AG04450 (cell line): ENCODE measurements at places on chromosomes 13 and 19. TPM values are rescaled to one million over a fixed set of nuclear protein-coding genes. Genes with fewer than 3 reads are reported as not detected.

DNA sequence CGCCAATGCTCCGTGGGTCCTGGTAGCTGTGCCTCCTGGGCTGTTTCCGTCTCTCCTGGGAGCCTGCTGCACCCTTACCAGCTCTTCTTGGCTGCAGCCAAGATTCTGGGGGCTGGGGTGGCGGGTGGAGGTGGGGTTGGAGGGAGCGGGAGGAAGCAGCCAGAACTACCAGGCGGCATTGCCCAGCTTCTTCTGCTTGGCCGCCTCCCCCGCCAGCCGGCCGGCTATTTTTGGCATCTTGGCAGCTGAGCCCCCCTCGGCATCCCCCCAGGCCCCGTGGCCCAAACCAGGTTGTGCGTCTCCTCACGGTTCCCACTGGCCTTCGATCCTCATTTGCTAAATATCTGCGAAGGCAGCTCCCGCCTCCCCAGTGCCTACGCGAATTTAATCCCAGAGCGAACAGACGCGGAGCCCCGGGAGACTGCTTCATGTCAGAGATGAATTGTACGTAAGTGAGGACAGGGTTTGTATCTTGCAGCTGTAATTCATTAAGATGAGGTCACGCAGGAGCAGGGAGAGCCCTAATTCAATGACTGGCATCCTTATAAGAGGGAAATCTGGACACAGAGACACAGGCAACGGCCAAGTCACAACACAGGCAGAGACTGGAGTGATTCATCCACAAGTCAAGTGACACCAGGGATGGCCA is 12.8 kb upstream of the PEAK3 start:
- no peak for DNase-seq

- no peak for DNase-seq
Measured at GRCh38 chr19:1315470-1316166, 29.9 kb downstream of the EFNA2 start.

Gene DMKN
- polyA plus RNA-seq = 1.3 and 1.6 TPM in 2 replicates

DNA sequence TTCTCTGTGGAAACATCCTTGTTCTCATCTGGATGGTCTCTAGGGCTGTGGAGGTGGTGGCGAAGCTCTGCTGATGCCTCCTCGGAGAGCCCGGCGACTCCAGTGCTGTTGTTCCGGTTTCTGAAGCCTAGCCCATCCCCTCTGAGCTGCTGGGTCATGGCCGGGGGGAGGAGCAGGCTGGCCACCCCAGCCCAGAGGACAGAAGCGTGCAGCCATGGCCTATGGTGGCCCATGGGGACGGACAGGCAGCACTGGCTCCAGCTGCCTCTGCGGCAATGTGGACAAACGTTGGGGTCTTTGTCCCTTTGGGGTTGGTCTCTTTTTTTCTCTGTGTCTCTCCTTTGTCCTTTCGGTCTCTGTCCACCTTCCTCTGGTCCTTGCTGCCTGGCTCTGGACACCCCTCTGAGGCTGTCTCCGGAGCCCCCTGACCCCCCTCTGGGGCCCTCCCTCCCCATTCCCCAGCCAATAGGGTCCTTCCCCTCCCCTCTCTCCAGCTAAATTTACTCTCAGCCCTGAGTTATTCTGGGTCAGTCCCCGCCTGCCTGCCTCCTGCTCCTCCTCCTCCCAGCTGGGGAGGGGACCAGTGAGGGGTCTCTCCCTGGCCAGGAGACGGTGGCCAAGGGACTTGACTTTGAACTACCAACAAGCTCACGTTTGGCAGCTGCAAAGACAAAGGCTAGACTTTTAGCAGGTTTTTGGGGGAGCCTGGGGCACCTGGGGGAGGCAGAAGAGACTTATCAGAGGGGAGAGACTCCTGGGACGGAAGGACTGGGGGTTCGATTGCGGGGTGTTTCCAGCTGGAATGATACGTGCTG is at the start of gene HRC:
TSS of gene HRC (minus strand) at position 392 of the 815 bp plus-strand sequence. CDS start at position 233, 159 bp downstream.
- no peak for DNase-seq

Gene CERS1
- polyA plus RNA-seq = 1.8 and 2.0 TPM in 2 replicates

Gene ZNF90
- polyA plus RNA-seq = 0.87 and 1.3 TPM in 2 replicates

Gene RFPL4AL1
- polyA plus RNA-seq = not detected in 2 replicates

DNA sequence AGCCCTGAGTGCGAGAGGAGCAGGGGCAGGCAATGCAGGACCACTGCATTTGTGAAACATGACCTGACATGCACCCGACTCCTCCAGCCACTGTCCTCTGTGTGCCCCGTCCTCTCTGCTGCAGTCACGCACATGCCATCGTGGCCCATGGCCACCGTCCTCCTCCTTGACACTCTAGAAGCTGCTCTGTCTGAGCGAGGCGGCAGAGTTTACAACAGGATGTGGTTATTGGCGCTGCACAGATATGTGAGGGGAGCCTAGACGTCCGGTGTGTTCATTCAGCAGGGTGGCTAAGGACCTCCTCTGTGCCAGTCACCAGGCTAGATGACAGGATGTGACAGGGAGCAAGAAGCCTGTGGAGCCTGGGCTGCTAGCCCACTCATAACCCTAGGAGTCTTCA is 277.8 kb downstream of the FOXO1 start:
- DNase-seq = no peak

- no peak for DNase-seq
Measured at GRCh38 chr19:32068793-32069192, 276.6 kb upstream of the ZNF507 start.

DNA sequence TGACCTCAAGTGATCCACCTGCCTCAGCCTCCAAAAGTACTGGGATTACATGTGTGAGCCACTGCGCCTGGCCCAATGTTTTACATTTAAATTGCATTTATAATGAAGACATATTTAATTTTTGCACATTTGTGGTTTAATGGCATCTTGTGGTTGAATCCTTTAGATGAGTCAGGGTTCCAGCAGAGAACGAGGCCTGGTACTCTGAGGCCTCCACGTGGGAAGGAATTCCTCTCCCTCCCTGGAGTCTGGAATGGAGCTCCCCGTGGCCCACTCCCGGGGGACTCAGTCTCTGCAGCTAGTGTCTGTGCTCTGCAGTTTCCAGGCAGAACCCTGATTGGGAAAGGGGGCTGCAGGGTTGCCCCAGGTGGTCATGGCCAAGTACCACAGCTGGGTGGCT is 24.2 kb downstream of the ZFR2 start:
- DNase-seq = no peak

DNA sequence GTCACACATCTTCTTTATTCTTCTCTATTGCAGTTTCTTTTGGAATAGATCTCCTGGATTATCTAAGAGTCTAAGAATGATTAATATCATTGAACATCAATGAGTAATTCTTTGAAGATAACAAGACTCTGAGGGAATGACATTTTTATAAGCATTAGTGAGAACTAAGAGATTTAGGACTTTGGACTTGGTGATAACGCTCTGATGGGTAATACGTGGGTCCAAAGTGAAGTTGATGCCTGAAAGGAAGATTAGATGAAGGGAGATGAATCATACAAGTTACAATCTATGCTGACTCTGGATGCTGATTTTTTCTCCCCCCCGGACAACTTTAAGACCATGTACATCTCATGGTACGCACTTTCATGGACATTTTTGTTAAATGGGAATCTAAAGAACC is 364.5 kb downstream of the GPC5 start:
- DNase-seq = no peak

Gene GRIN3B
- polyA plus RNA-seq = 0.24 and 0.38 TPM in 2 replicates

DNA sequence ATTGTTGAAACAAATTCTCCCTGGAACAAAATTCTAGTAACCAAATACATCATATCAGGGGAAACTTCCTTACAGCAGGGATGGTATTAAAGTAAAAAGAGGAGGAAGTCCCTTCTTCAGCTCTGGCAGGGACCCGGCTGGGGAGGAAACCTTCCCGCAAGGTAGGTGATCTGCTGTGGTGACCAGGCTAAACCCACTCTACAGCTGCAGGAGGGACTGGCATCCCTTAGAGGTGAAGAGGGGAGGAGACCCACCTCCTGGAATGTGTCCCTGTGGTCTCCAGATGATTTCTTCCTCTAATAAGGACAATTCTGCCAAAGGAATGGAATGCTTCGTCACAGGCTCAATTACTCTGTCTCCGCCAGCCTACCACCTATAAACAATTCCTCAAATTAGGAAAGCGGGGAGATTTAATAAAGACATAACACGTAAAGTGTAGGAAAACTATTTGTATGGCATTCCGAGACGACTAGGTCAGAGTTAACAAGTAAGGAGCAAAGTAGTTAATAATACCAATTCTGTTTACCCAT is 637 bp upstream of the PDS5B start:
- no peak for DNase-seq

DNA sequence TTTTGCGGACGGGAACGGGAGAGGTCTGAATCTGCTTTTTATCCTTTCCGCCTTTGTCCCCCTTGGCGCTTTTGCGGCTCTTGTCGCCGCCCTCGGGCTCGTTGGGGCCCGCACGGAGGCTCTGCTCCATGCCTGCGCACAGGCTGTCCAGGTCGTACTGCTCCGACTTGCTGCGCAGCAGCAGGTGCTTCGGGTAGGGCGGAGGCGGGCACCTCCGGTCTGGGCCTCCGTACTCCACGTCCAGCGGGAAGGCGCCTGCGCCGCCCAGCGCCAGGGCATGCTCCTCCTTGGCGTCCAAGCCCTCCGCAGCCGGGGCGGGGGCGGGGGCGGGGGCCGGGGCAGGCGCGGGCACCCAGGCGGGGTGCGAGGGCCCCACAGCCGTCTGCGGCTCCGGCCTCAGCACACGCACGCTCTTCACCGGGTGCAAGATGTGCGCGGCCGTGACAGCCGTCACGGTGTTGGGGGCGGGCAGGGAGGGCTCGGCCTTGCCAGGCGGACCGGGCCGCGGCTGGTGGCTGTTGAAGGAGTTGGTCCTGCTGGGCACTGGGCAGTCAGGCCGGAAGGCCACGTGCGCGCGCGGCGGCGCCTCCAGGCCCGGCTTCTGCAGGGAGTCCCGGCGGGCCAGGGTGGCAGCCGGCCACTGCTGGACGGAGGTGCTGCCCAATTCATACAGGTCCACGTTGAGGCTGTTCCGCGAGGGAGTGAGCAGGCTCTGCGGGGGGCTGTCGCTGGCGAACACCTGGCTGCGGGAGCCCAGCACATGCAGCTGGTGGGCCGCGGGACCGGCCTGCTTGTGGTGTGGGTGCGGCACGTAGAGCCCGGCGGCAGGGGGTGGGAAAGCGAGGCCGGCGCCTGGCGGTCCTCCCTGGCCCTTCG is 73.1 kb downstream of the LATS2 start:
- DNase-seq = no peak
